ENCODE measurements at places on chromosomes 3 and 15. TPM values are rescaled to one million over a fixed set of nuclear protein-coding genes. Genes with fewer than 3 reads are reported as not detected.

GRCh38 chr3:57837686-57838085, 81.6 kb downstream of the SLMAP start:
- DNase-seq = no peak

- no peak for DNase-seq
Measured at GRCh38 chr3:153291059-153291685, 129.1 kb downstream of the RAP2B start.

GRCh38 chr15:50890751-50891150, 17.7 kb upstream of the AP4E1 start:
- no peak for DNase-seq

DNA sequence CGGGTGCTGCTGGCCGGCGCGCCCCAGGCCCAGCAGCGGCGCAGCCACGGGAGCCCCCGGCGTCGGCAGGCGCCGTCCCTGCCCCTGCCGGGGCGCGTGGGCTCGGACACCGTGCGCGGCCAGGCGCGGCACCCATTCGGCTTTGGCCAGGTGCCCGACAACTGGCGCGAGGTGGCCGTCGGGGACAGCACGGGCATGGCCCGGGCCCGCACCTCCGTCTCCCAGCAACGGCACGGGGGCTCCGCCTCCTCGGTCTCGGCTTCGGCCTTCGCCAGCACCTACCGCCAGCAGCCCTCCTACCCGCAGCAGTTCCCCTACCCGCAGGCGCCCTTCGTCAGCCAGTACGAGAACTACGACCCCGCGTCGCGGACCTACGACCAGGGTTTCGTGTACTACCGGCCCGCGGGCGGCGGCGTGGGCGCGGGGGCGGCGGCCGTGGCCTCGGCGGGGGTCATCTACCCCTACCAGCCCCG, 777 bp downstream of the LOXL1 start:
- DNase-seq = peak; percentile 57

DNA sequence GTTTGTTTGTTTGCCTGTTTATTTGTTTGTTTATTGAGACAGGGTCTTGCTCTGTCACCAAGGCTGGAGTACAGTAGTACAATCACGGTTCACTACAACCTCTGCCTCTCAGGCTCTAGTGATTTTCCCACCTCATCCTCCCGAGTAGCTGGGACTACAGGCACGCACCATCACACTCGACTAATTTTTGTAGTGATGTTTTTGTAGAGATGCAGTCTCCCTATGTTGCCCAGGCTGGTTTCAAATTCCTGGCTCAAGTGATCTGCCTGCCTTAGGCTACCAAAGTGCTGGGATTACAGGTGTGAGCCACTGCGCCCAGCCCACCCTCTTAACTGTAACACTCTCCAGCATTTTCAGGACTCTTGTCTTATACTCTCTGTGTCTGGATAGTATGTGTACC, 26.7 kb downstream of the PLD1 start:
- DNase-seq = no peak

GRCh38 chr3:122916580-122916979, 111.0 kb downstream of the SEMA5B start:
- no peak for DNase-seq

- no peak for DNase-seq
Measured at GRCh38 chr3:54360320-54360719, 238.0 kb downstream of the CACNA2D3 start.

DNA sequence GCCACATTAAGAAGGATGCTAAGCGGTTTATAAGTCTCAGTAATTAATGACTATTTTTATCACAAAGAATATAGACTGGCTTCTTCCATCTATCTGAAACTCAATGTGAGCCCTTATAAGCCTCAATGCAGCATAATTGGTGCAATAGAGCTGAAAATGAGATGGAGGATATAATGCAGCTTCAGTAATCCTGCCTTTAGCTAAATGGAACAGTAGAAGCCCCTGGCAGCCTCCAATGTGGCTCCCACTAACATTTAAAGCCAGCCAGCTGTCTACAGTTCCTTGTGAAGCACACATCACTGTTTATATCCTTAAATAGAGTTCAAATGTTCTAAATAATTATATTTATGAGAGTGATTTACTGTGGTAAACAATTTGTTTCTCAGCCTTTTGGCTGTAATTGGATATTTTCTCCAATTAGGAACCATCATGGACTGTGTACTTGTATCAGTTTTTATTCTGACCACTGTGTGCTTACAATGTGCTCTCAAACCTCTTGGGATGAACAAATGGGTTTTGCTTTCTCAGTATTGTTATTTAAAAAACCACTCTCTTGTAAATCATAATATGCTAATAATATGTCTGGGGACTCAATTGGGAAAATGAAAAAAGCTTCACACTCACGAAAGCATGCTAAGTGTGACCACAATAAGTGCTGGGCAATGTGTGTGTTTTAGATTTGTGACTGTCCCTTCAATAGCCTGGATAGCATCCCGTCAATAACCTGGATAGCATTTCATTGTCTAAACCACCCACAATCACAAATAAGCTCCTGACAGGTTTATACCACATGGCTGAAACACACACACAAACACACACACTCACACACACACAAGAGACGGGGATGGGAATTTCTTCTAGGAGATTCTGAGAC, 366.6 kb downstream of the GBE1 start:
- no peak for DNase-seq

GRCh38 chr3:109071350-109072142, 46.4 kb downstream of the MORC1 start:
- no peak for DNase-seq

DNA sequence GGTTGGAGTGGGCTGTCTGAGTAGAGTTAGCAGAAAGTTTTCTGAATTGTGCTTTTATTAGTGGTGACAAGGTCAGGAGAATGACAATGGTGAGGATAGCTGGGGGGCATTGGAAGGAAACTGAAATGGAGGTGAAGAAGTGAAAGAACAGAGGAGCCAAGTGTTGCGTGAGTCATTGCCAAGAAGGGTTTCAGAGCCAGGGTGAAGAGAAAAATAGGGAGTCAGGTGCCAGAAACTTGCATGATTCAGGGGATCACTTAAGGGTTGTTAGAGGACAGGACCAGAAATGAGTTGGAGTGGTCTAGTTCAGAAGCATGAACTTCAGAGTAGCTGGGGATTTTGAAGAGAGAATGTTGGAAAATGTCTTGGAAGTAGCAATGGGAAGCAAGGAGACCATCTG, 86.0 kb upstream of the GALNT15 start:
- DNase-seq = no peak

DNA sequence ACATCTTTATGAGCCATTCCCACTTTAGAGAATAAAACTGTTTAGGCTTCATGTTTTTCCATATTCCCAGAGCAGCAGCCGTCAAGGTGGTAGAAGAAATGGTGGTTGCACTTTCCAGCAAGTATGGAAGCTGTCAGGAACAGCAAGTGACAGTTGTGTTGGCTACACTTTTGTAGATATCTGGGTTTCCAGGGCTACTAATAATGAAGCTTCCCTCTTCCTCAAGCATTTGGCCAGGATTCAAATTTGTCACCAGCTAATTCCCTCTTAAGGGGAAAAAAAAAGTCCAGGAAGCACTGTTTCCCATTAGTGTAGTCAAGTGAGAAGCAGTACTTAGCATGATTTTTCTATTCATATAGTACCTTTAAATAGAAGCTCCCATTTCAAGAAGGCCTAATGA, 252.8 kb downstream of the IGSF11 start:
- DNase-seq = no peak

- no peak for DNase-seq
Measured at GRCh38 chr3:22947851-22948250, 255.3 kb upstream of the UBE2E2 start.

- DNase-seq = no peak
Measured at GRCh38 chr3:52791366-52791765, 3.2 kb upstream of the ITIH3 start.

GRCh38 chr3:51343918-51344687, 41.0 kb upstream of the MANF start:
- DNase-seq = no peak

DNA sequence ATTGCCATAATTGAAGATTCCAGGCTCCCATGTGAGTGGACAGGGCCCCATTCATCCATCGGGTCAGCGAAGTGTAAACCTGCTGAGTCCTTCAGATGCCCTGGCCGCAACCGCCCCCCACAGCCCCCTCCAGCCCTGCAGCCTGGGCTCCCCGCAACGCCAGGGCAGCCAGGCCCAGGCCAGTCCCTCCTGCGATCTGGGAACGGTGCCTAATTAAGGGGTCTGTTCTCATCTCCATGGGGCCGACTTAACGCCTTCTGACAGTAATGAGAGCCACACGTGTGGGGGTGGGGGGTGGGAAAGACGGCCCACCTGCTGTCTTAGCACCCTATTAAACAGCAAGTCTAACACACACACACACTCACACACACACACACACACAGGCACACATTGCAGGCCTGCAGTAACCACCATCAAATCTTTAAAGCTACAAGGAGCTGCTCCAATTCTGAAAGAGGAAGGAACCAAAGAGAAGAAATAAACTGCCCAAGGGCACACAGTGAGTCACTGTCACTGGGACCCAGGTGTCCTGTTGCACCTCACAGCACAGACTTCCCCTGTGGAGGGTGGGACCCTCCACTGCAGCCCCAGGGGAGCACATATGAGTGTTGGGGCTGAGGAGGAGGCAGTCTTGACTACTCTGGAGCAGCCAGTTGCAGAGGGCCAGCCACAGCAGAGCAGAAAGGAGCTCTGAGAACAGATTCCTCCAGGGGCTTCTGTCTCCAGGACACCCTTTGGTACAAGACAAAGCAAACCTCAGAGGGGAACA, 31.8 kb upstream of the HES1 start:
- no peak for DNase-seq

- peak; percentile 95 for DNase-seq
Measured at GRCh38 chr15:74598126-74598842, 17.4 kb upstream of the CLK3 start.

DNA sequence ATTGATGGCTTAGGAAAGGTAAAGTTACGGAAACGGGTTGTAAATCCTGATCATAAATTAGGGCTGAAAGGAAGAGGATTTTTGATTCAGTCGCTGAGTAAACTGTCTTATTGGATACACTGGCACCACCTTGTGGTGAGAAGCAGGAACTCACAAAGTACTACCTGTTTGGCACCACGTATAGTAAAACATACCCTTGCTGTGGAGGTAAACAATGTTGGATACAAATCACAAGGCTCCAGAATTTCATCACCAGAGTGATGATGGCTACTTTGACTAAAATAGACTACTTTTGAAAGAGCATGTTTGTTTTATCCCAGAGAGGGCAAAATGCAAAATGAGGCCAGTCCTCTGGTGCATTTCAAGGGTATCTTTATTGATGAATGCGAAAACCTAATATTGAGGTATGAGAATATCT, 216.9 kb downstream of the IGSF11 start:
- DNase-seq = peak; percentile 67

GRCh38 chr3:58004973-58005372, 3.2 kb upstream of the FLNB start:
- DNase-seq = no peak

DNA sequence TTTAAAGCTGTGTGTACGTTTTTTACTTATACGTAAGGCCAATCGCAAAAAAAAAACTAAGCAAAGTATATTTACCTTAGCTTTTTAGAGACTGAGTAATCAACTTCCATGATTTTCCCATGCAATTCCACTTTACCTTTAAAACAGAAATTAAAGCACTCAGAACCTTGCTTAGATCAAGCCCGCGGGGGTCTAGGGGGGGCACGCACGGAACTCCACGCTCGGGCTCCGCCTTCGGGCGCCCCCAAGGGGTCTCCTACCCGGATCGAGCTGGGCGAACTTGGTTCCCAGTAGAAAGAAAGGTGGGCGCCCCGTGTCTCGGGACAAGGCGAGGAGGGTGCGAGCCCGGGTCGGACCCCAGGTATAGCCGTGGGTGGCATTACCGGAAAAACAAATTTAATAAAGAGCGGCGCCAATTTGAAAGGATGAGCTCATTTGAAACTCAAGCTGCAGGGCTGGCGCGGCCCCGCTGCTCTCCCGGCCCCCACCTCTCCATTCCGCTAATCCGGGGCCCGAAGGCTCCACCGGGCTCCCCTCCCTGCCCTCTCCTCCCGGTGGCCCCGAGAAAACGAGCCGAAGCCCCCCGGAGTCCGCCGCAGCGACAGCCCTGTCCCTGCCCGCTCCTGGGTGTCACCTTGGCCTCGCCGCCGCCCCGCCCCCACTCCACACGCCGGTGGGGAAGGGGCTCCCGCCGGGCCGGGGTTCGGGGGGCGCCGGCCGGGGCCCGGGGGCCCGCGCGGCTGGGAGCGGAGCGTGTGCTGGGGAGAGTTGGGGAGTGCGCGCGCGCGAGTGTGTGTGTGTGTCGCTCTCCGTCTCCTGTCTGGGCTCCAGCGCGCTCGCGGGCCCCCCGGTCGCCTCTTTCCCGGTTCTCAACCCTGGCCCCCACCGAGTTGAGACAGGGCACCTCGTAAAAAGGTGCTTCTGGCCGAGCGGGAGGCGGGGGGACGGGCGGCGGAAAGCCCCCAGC, 1.5 kb downstream of the IGF2BP2 start:
- DNase-seq = no peak

Gene UROC1
- not detected for total RNA-seq

Gene SATB1
- total RNA-seq = 164 TPM

Gene PLA2G4D
- not detected for total RNA-seq

Gene SLC12A8
- total RNA-seq = 1.3 TPM

Gene RAP2B
- 17.3 TPM for total RNA-seq

Gene DMXL2
- 10.4 TPM for total RNA-seq

Gene UNC13C
- not detected for total RNA-seq

Gene PHLDB2
- total RNA-seq = 4.8 TPM

Gene PARP6
- total RNA-seq = 66.6 TPM

Gene GCHFR
- total RNA-seq = 25.9 TPM

Gene PLA1A
- total RNA-seq = not detected

All from activated CD8-positive, alpha-beta memory T cell treated with anti-CD3 and anti-CD28 coated beads, Interleukin-2, amount 10 ng/mL, durations not matched to agents 7 days and 5 days (primary cell).